NCI-H524 treated with DMSO at 0.1 percent for 48 hours (cell line): ENCODE measurements at places on chromosomes 2 and 18.
A peak's percentile ranks its signal among the peaks of the same experiment; 100 is the strongest.

DNA sequence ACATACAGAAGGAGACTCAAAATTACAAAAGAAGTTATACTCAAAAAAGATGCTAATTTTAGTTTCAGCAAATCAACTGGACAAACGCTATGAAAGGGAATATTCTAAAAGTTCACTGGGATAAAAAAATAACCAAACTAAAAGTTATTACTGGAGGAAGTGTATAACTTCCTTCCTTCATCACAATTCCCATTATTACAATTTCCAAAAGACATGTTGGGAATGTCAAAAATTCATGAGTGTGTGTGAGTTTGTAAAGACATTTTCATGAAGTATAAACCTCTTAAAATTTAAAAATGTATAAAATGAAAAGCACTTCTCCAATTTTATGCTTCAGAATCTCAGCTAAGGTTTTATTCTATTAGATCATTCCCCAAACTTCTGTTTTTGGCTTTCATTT lies 67.8 kb downstream of the MERTK start:
- DNase-seq: no peak

GRCh38 chr18:24274837-24275236 lies 122.8 kb downstream of the OSBPL1A start:
- no peak for DNase-seq

- DNase-seq: no peak
These were observed 47.7 kb upstream of the SMIM21 start for GRCh38 chr18:75475228-75475627.

DNA sequence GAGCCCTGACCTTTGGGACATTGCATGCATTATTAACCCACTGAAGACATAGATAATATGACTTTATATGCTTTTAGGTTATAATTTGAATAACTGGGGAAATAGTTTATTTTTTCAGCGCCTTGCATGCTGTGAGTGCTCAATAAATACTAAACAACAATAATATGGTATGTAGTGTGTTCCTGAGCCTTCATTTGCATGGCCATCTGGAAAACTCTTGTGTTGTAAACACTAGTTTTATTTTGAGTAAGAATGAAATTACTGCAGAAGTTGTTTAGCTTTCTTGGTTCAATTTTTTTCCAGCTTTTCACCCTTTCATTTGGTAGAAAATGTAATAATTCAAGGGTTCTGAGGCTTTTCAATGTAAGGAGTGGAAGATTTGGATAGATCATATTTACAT lies 189.3 kb upstream of the GALNT5 start:
- no peak for DNase-seq

GRCh38 chr2:9422321-9423099 lies 818 bp downstream of the ITGB1BP1 start:
- no peak for DNase-seq

GRCh38 chr2:239858179-239858578 lies 167.0 kb downstream of the NDUFA10 start:
- DNase-seq: peak; percentile 11

GRCh38 chr2:241189093-241189855 lies 797 bp downstream of the ANO7 start:
- DNase-seq: no peak

DNA sequence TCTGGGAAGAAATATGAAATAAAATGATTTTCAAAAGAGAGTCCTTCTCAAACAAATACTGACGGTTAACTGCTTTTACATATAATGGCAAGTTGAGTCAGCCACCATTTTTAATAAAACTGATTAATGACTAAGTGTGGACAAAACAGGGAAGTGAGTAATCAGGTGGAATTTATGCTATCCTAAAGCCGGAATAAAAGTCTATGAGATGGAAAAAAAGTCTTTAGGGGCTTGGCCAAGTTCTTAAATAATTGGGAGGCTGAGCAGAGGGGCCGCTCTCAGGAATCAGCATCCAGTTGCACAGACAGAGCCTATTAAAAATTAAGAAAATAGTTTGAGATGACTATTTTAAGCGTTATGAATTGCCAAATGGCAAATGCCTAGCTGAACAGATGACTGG lies 58.6 kb upstream of the AFF3 start:
- no peak for DNase-seq

DNA sequence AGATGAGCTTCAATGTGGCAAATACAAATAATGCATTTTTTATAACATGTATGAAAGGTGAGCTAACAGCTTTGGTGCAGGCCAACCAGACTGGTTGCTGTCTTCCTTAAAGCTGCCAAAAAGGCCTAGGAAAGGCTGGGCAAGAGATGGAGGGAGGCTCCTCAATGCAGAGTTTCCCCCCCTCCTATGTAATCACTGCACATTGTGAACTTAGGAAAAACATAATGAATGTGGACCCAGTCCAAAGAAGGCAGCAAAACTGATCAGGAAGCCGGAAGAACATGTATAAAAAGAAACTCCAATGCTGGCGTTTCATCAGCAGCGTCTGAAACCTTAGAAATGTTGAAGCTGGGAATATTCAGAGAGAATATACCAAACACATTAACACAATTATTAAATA lies 84.2 kb upstream of the LYPD6 start:
- no peak for DNase-seq

DNA sequence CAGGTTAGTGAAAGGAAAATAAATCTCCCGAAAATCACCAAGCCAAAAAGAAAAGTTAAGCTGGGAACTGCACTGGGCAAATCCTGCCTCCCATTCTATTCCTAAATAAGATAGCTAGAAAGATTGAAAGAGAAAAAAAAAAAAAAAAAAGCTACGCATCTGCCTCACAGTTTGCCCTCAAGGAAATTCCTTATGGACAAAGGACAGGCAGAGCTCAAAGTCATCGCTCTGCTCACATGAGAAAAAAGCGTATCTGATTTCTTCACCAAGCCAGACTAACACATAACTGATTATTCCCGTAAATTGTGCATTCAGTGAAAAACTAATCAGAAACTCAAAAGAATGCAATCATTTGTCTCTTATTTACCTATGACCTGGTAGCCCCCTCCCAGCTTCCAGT lies 50.0 kb downstream of the PUM2 start:
- no peak for DNase-seq

DNA sequence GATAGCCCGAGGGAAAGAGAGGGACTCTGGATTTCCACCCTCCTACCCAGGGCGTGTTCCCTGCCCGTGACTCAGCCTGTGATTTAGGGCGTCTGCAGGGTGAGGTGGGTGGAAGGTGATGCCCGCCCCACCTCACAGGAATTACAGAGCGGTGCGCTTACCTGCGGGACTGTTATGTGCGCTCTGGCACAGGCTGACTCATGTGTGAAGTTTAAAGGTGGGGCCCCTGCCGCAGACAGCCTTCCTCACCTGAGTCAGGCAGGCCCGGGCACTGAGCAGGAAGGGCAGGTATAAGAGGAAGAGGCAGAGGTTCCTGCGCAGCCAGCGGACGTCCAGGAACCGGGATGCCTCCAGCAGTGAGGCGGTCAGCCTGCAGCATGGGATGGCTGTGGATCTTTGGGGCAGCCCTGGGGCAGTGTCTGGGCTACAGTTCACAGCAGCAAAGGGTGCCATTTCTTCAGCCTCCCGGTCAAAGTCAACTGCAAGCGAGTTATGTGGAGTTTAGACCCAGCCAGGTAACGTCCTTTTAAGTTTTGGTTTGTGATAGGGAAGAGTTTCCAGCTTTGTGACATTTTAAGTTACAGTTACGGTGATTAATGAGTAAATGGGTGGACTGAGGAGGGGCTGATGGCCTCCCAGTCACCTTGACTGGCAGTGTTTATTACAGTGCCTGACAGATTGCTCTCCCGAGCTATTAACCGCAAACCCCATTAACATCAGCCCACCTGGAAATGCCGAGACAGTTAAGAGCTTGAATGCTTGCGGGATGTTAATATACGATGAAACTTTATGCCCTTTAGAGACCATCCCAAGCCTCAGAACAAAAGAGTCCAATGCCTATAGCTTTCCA lies 141.6 kb upstream of the TTC39C start:
- no peak for DNase-seq

- no peak for DNase-seq
These were observed 300.5 kb downstream of the INSIG2 start for GRCh38 chr2:118388771-118389170.

- peak; percentile 34 for DNase-seq
These were observed 66.1 kb upstream of the NXPH2 start for GRCh38 chr2:138846216-138846821.

GRCh38 chr2:105052773-105053172 lies 14.9 kb downstream of the MRPS9 start:
- no peak for DNase-seq

- DNase-seq: no peak
These were observed 108.7 kb upstream of the KCTD1 start for GRCh38 chr18:26656944-26657536.

GRCh38 chr2:176137252-176137580 lies 7.7 kb downstream of the HOXD8 start:
- DNase-seq: no peak

- no peak for DNase-seq
These were observed 1.0 kb upstream of the ANKRD62 start for GRCh38 chr18:12092398-12093229.

GRCh38 chr18:79825913-79826312 lies 28.2 kb downstream of the KCNG2 start:
- no peak for DNase-seq

DNA sequence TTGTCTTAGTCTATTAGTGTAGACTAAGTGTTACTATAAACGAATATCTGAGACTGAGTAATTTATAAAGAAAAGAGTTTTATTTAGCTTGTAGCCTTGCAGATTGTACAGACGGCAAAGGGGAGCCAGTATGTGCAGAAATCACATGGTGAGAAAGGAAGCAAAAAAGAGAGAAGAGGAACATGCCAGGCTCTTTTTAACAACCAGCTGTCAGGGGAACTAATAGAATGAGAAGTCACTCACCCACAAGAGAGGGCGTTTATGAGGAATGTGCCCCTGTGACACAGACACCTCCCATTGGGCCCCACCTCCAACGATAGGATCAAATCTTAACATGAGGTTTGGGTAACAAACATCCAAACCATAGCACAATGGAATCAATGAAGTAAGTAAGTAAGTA lies 20.6 kb upstream of the ZNF804A start:
- DNase-seq: no peak

DNA sequence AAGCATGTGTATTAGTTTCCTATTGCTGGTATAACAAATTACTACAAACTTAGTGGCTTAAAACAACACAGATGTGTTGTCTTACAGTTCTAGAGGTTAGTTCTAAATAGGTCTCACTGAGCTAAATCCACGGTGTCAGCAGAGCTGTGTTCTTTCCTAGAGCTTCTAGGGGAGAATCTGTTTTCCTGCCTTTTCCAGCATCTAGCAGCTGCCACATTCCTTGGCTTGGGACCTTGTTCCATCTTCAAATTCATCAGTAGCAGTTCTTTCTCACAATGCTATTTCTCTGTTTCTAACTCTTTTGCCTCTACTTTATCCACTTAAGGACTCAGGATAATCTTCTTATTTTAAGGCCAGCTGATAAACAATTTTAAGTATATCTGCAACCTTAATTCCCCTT lies 32.2 kb upstream of the CREB1 start:
- DNase-seq: no peak

- no peak for DNase-seq
These were observed 19.6 kb downstream of the CHN1 start for GRCh38 chr2:174985614-174986013.

DNA sequence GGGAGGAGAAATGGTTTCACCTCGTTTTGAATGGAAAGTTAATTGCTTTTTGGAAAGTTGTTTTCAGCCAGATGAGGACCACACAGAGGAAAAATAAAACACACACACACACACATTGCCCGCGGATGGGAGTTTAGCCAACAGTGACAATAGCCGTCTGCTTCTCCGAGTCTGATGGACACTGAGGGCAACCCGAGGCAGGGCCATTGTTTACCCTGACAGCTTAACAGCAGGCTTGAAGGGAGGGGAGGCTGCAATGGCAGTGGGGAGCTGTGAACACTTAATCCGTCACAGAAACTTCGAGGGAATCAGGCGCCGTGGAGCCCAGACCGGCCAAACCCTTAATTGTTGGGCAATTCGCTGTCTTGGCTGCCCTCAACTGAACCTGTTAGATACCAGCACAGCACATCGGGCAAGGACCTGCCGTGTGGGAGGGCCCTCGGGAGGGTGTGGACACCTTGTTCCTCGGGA lies 145.9 kb downstream of the ACKR3 start:
- DNase-seq: no peak

- no peak for DNase-seq
These were observed 106.8 kb downstream of the GRB14 start for GRCh38 chr2:164514491-164514890.

DNA sequence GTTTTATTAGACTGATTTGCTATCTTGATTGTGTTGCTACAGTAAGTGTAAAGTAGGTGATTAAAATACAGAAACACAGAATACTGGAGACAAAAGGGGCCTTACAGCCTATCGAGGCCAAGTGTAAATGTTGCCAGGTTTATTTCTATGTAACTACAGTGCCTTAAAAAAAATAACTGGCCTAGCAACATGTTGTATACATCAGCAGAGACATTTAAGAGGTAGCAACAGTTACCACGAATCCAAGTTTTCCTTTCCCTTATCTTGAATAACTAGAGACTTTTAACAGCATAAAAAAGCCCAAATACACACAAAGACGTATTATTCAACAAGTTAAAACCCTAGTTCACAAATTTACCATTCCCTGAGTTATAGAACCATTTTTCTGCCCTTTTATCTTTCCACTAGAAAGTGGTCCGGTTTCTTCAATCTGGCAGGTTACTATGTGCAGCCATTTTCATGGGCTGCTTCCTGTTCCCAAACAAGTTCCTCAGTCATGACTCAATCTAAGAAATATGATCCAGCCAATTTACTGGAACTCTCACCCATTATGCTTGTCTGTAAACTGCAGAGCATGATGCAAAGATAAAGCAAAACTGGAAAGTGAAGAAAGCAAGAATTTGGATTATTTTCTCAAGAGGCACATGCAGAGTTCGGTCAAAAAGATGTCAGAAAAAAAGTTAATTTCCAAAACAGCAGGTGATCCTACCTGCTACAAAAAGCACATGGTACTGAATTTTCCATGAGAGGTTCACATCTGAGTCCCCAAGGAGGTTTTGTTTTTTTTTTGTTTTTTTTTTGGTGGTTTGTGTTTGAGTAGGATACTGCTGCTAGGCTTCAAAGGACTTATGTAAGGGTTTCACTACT lies 22.2 kb downstream of the NFE2L2 start:
- DNase-seq: no peak

GRCh38 chr2:234880551-234881211 lies 71.1 kb upstream of the SH3BP4 start:
- DNase-seq: no peak

- no peak for DNase-seq
These were observed 450.7 kb upstream of the SLC14A2 start for GRCh38 chr18:45164551-45164950.

GRCh38 chr2:166307326-166307725 lies 68.4 kb downstream of the SCN9A start:
- DNase-seq: no peak

- no peak for DNase-seq
These were observed 34.1 kb downstream of the RASGRP3 start for GRCh38 chr2:33510586-33510968.

- DNase-seq: no peak
These were observed 91.1 kb downstream of the RBMS1 start for GRCh38 chr2:160402501-160402900.

DNA sequence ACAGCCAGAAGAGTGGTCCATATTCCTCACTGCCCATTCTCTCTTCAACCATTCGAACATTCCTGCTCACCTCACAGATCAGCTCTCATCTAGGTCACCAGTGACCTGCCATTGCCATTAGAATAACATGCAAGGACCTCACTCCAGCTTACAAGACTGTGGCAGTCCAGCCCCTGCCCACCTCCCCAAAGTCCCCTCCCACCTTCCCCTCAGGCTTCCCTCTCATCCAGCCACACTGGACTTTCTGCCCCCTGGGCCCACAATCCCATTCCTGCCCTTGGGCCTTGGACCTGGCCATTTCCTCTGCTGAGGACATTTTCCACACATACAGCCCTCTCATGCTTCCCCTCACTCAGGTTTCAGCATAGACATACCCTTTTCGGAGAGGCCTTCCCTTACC lies 5.2 kb upstream of the TMEM177 start:
- no peak for DNase-seq
